ENCODE measurements at places on chromosomes 1 and 21.

GRCh38 chr21:28906841-28907240 is 85.8 kb downstream of the LTN1 start:
- no peak for DNase-seq

- no peak for DNase-seq
Measured at GRCh38 chr1:93056214-93056613, 22.9 kb upstream of the MTF2 start.

DNA sequence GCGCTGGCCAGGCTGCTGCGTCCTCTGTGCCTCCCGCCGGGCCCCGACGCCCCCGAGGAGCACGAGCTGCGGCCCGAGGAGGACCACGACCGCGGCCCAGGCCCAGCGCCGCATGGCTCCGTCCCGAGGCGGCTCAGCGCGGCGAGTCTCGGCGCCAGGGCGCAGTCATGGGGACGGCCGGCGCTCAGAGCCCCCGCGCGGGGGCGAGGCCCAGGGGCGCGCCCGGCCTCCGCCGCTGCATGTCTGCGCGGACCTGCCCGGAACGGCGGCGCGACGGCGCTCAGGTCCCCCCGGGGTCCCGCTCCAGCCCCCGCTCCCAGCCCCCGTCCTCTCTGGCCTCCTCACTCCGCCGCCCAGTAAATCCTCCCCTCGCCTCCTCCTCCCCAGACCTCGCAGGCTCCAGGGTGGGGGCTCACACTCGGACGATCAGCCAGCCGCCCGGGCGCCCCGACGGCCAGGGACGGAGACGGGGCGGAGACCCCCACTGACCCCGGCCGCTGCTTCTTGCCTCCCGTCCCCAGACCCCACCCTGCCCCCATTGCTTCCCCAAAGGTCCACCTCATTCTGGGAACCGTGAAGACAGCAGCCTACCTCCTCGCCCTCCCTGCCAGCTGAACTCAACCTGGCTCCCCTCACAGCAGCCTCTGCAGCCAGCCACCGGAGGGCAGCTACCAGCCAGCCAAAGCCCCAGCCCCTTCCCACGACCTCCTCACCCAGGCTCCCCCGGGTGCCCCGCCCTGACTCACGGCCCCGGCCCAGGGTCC is at the start of gene C1QTNF12:
Gene C1QTNF12, minus strand, starts transcription at position 146 of the 764 bp plus-strand sequence. Its CDS starts 32 bp downstream, at position 114.
- DNase-seq: no peak

DNA sequence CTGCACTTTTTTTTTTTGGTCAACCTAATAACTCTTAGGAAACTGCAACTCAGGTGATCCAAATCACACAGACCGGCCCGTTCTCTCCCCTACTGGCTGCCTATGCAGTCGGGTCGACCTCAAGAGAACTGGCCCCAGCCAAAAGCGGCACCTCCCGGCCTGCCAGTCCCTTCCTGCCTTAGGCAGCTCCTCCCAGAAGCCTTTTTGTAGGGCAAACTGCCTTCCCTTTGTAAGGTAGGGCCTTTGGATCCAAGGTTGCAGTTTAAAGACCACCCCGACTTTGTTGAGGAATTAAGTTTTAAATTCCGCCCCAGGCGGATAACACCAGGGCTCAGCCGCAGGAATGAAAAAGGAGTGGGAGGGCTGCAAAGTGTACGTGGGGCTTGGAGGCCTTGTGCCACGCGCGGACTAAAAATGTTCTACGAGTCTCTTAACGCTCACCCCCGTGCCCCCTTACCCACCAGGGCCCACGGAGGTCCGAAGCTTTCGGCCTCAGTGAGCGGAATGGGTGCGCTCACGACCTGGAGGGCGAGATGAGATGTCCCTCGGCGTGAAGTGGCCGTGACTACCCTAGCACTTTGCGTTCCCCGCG is 642 bp upstream of the ST3GAL3 start:
- DNase-seq: no peak

GRCh38 chr1:23362218-23362713 is 7.4 kb downstream of the ZNF436 start:
- no peak for DNase-seq

DNA sequence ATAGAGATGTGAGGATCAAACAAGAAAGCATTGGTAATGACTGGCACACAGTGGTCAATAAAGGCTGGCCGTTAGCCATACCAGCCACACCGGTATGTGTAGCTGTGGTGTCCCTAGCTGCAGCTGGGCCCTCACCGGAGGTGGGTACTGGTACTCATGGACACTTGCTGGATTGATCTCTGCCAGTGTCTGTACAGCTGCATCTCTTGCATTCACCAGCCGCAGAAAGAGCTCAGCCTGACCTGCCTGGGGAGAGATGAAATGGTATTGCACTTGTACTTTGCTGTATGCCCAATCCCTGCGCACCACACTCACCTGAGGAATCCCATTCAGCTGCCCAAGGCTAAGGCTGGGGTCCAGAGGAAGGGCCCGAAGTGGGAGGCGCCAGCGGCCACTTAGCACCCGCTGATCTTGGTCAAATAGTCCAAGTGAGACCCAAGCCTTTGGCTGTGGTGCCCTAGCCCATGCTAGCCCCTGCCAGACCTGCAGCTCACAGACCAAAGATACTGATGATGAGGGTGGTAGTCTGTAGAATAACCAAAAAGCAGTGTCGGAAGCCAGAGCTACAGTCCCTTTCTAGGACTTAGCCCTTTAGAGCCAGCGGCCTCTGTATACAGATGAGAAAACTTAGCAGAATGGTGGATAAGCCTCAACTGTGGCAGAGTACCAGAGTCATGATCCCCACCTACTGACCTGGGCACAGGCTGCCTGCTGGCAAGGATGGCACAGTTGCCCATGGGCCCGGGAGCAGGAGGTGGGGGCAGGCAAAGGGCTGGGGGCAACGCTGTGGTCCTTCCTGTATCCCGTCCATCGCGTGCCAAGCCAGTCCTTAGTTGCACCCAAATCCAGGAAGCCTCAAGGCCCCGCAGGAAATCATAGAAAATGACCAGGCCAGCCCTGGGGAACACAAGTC is 3.0 kb downstream of the CCDC17 start:
- DNase-seq: no peak

GRCh38 chr21:28687586-28687985 is 305.1 kb downstream of the LTN1 start:
- no peak for DNase-seq
